ENCODE measurements at places on chromosomes 7 and 10. TPM values are rescaled to one million over a fixed set of nuclear protein-coding genes. Genes with fewer than 3 reads are reported as not detected.

The PON1 gene
- 0.53 TPM for total RNA-seq

The PTPN20 gene
- total RNA-seq, result 0.71 TPM

The GBX1 gene
- not detected for total RNA-seq

- no peak for ATAC-seq
These were observed 649.6 kb downstream of the LRMDA start for GRCh38 chr10:76080991-76081390.

DNA sequence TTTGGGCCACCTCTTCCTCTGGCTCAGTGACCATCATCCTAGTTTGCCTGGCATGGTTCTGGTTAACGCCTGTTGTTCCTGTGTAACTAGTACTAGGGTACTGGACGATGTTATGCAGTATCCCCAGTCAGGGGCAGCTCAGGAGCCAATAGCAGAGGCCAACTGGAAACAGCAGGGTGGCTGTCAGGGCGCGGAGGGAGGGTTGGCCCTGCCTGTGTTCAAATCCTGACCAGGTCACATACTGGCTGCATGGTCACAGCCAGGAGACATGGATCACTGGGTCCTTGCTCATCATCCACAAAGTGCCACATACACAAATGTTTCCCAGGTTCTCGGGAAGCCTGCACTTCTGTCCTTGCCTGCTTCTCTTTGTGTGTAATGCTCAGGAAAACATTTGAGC lies 12.3 kb upstream of the RBP3 start:
- ATAC-seq, result no peak

DNA sequence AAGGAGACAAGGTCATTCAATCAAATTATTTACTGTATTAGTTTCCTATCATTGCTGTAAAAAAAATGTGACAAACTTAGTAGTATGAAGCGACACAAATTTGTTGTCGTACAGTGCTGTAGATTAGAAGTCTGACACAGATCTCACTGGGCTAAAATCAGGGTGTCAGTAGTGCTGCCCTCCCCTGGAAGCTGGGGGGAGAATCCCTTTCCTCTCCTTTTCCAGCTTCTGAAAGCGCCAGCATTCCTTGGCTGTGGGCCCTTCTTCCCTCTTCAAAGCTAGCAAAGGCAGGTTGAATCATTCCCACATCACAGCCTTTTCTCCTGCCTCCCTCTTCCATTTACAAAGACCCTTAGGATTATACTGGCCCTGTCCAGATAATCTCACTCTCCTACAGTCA lies 28.0 kb downstream of the VPS41 start:
- no peak for ATAC-seq

GRCh38 chr10:89392974-89393373 lies 551 bp downstream of the IFIT1 start:
- ATAC-seq, result peak; percentile 17

GRCh38 chr7:157309988-157310668 lies 26.7 kb upstream of the DNAJB6 start:
- ATAC-seq, result no peak

GRCh38 chr10:97459111-97459510 lies 13.1 kb downstream of the ZDHHC16 start:
- no peak for ATAC-seq
